ENCODE measurements at places on chromosomes 5 and 9.

DNA sequence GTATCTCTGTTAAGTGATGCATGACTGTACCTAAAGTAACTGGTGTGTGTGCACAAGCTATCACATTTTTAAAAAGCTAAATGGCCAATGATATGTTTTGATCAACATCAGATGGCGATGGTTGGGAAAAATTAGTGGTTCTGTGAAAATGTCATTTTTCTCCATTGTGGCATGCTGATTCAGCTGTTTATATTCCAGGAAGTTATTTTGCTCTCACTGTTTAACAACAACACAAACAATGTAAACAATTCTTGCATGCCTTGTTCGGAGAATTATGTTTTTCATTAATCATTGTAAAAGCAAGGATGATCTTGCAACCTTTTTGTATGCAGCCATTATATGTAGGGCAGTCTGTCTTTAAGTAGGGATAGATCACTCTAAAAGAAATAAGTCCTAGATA is 106.1 kb upstream of the LHFPL2 start:
- no peak for DNase-seq

DNA sequence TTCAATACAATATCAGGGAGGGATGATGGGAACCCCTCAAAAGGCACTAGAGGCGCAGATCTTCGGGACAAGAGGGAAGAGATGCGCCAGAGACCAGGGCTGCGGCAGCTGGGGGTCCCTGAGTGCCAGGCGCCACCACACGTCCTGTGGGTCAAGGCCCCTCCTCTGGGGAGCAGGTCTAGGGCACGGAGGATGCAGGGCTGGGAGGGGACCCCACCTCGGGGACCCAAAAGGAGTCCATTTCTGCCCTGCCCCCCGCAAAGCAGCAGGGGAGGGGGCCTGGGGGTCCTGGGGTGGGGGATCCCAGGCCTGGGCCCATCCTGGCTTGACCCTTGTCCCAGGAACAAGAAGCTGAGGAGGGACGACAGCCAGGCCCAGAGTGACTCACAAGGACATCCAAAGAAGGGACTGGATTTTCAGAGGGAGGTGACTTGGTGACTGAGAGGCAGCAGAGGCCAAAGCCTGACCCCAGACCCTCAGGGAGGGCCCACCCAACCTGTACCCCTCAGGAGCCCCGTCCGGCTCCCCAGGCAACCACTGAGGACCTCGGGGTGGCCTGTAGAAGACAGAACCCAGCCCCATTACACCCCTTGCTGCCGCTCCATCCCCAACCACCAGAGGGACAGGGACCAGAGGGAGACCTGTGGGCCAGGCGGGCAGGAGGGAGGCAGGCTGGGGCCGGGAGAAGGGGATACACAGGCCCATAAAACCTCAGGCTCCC is 54.2 kb downstream of the LRSAM1 start:
- DNase-seq = no peak

- DNase-seq = no peak
Measured at GRCh38 chr5:154447089-154447725, 1.4 kb downstream of the SAP30L start.

DNA sequence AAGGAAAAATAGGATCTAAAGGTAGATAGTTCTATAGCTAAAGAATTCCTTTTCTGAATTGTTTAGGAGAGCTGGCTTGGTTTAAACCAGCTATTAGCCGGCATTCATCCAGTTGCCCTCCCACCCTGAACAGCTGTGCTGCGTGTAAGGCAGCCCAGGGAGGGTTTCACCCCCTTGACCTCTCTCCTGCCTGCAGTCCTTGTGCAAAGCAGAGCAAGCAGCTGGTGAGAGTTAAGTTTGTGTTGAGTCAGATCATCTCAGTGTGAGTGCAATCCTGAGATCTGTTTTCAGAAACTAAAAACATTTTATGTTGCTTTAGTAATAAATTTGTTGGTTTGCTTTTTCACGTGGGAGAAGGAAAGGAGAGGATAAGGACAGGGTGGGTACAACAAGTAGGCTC is 13.0 kb downstream of the SLC25A25 start:
- no peak for DNase-seq

DNA sequence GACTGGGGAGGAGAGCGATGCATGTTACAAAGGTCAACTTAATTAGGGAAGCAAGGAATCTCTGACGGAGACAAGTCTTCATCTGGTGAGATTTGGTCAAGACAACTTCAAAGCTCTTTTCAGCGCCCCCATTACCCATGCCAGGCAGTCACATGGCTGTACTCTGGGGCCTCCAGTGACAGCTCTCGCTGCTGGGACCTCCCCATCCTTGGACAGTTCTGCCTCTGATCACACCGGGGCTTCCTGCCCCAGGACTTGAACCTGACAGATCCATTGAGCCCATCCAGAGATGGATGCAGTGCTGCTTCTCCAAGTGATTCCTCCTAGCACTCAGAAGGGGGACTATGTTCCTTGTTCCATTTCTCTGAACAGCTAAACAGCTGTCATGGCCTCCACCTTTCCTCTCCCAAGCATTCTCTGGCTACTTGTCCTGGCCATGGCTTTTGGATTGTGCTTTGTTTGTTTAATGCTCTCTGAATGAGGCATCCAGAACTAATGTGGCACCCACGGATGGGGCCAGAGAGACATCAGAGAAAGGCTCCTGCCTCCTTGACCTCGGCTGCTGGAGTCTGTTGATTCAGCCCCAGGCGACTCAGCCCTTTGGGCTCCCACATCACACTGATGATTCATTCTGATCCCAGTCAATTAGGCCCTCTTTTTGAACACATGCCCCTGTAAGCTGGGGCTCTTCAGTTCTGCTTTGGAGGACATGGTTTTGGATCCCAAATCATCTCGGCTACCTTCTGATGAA is 122.1 kb upstream of the ADAMTS16 start:
- DNase-seq = no peak

DNA sequence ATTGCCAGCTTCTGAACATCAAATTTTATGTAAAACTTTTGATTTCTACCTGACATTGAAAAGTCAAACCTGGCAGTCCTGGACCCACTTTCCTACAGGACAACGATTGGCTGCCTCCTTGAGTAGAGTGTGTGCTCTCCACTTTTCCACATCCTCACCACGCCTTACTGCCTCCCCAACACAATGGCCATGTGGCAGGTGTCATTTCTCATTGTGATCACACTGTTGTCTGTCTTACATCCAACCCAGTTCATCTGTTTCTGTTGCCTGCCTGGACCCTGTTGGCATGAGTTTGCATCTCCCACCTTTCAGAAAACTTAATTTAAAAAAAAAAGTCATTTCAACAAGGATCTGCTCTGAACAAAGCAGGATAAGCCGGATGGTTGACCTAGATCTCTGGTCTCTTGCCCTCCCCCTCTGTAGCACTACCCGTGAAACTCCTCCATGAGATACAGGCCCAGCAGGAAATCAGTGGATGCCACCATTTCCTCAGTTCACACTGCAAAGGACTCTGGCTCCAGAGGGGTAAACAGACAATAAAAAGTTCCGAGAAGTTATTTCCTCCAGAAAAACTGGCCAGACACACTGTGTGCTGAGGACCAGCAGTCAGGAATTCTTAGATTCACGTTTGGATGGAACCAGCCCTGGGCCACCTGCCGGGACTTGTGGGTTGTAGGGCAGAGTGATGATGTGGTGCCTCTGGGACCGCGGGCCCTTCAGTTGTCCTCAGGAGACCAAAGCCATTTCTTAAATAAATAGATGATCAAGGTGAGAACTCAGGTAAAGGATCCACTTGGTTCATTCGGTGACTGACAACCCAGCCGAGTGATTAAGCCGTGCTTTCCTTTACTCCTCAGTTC is 48.6 kb downstream of the AMBP start:
- no peak for DNase-seq

DNA sequence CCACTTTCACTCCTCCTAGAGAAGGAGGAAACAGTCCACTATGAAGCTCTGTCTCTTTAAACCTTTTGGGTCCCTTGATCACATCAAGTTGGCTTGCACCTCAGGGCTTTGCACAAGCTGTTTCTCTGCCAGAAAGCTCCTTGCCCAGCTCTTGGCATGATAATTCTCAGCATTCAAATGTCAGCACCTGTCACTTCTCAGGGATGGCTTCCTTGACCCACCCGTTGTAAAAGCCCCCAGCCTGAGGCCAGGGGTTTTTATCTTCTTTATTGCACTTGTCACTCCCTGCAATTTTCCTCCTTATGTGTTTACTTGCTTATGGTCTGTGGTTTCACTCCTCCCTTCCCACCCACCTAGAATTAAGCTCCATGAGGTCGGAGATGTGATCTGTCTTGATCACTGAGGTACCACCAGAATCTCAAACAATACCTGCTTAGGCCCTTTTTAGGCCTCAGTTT is 200.7 kb upstream of the TBC1D2 start:
- DNase-seq = no peak

GRCh38 chr5:69149676-69150010 is 17.3 kb upstream of the CCNB1 start:
- no peak for DNase-seq

- no peak for DNase-seq
Measured at GRCh38 chr5:14400085-14400484, 181.5 kb upstream of the OTULINL start.

DNA sequence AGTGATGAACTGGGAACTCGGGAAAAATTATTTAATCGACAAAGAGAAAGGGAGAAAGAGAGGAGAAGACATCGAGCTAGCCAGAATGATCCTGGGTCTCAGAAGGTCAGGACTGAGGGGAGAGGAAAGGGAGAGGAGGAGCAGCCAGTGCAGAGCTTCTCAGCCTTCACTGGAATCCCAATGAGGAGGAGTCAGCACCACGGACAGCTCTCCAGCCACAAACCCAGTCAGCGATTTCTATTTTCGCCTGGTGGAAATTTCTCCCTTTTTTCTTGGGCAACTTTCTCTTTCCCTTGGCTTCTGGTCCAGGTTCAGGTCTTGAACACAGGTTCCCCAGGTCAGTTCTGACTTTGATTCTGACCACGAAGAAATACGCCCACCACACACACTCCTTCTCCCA is 1.6 kb upstream of the BRINP1 start:
- DNase-seq = no peak

DNA sequence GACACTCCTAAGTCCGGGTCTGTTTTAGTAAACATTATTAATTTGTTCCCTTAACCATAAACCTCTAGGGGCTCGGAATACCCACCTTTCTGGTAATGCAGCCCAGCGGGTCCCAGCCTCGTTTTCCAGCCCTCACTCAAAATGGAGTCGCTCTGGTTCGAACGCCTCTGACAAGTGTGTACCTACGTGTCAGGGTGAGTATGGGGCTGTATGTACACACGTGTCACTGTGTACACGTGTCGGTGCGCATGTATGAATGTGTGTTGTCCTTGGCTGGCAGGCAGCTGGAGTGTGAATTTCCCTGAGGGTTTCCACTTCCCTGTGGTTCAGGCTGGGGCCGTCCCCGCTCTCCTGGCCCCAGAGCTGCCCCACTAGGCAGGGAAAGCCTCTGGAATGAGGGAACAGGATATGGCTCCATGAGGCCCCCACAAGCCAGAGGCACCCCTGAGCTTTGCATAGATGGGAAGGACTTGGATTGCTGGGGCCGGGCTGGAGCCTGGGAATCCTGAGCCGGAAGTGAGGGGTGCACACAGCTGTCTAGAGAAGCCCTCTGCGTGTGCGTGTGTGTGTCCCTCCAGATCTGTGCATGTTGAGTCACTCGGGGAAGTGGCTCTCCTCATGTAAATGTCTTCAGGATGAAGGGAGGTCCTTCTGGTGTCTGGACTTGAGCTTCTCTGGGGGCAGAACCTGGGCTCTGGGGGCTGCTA is 160.8 kb upstream of the IER5L start:
- DNase-seq = no peak

GRCh38 chr5:173477345-173478040 is 139.0 kb downstream of the BOD1 start:
- DNase-seq = no peak

GRCh38 chr9:92245005-92245797 is 48.3 kb downstream of the IARS1 start:
- no peak for DNase-seq

- DNase-seq = no peak
Measured at GRCh38 chr9:76403352-76403751, 9.1 kb upstream of the RFK start.

DNA sequence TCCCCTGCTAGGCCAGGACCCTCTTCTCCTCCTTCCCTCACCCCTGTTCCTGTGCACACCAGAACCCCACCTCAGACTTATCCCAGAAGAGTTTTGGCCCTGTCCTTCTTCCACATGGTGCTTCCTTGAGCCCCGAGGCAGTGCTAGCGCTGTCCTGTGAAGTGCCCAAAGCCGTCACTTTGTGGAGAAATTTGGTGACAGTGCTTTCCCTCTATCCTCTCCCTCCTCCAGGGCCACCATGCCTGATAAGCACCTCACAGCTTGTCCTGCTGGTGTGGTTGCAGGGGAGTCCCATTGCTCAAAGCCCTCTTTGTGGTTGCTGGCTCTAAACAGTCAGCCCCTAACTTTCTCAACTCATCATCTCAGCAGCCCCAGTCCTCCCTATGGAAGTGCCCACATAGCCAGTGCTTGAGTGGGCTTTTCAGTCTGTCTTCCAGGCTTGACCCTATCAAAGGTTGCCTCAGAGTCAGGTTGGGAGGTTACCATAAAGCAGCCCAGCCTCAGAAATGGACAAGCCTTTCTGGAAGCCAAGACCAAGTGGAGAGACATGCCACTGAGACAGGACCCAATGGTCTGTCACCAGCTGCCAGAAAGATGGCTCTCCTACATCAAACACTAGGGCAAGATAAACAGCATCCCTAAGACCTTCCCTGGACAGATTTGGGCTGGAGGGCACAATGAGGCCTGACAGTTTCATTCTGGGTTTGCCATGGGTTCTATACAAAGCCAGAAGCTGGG is 18.0 kb downstream of the IGIP start:
- DNase-seq = no peak

DNA sequence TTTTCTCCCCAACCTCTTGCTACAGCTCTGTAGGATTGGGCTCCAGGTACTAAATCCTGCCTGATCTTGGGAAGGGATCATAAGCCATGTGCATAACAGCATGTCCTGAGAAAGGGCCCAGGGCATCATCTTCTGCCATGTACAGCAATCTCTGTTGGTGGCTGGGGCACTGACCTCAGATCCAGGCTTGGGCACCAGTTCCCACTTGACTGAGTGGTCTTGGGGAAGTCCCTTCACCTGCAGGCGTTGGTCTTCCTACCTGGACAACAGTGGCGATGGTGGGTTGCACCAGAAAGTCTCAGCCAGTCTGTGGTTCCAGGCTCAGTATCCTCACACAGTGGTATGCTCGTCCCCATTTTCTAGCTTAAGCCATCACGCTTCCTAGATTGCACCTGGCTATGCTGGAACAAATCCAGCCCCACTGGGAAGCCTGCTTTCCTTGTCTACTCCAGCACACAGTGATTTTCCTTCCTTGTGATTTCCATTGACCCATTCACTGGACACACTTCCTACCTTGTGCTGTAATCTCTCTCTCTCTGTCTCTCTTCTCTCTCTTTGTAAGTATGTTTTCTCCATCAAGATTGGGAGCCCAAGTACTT is 121.7 kb upstream of the PITX1 start:
- DNase-seq = no peak

- DNase-seq = no peak
Measured at GRCh38 chr5:167804512-167805220, 486.8 kb upstream of the WWC1 start.

DNA sequence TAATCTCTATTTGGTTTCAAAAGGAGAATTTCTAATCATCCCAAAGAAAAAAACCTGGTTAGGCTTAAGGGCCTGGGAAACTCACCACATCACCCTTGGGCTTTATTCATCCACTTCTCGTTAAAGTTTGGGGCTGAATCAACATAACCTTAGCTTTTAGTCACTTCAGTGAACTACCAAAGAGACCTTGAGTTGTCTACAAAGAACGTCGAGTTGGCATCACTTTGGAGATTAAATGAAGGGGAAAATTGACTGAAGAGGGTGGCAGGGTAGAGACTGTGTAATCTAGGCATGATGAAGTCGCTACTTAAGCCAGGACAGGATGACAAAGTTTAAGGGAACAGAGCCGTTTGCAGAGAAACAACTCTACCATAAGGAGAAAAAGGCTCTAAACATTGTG is 341.4 kb downstream of the RAB3C start:
- no peak for DNase-seq

GRCh38 chr9:88874391-88874790 is 116.9 kb upstream of the S1PR3 start:
- no peak for DNase-seq

All from activated naive CD4-positive, alpha-beta T cell (primary cell).